KBM-7 (cell line): ENCODE measurements at places on chromosomes 12 and 14.

GRCh38 chr14:104222396-104223036 is 84.1 kb downstream of the KIF26A start:
- no peak for DNase-seq

GRCh38 chr12:93179792-93180191 is 197.9 kb upstream of the NUDT4 start:
- no peak for DNase-seq

GRCh38 chr12:75606151-75606550 is 94.7 kb upstream of the KRR1 start:
- no peak for DNase-seq

DNA sequence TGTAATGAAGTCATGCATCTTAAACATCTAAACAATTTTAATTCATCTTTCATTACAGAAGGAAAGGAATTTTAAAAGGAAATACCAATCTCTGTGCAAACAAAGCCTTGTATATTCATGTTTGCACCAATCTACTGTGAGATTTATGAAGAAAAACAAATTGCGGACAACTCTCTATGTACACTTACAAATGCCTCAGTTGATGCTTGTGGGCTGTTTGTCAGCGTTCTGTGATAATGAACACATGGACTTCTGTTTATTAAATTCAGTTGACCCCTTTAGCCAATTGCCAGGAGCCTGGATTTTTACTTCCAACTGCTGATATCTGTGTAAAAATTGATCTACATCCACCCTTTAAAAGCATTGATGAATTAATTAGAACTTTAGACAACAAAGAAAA is 5.4 kb downstream of the GPR65 start:
- DNase-seq, result no peak

- DNase-seq, result no peak
These were observed 54.7 kb downstream of the PPM1A start for GRCh38 chr14:60303745-60304144.

- DNase-seq, result no peak
These were observed 1151.0 kb downstream of the BCL11B start for GRCh38 chr14:98120831-98121464.
